Activated B cell treated with CpG ODN at 0.5 μM for 24 hours (primary cell): ENCODE measurements at places on chromosomes 6 and 20. TPM values are rescaled to one million over a fixed set of nuclear protein-coding genes. Genes with fewer than 3 reads are reported as not detected.

GRCh38 chr20:59217173-59217572 lies 53.6 kb downstream of the ZNF831 start:
- H3K4me3 ChIP-seq, result no peak overlapping the region
- DNase-seq, result no peak
- no peaks in the 10 kb centered on the region for H3K27me3 ChIP-seq
- peaks cover 21% of the 10 kb centered on the region for H3K36me3 ChIP-seq
- H3K27ac ChIP-seq, result no peak overlapping the region

- H3K27ac ChIP-seq, result no peak overlapping the region
- no peaks in the 10 kb centered on the region for H3K36me3 ChIP-seq
- peaks cover 13% of the 10 kb centered on the region for H3K27me3 ChIP-seq
- no peak for DNase-seq
- H3K4me1 ChIP-seq, result peaks cover 14% of the 10 kb centered on the region
Measured at GRCh38 chr6:2976571-2977085, 5.3 kb upstream of the SERPINB6 start.

GRCh38 chr6:219641-220198 lies 72.6 kb upstream of the DUSP22 start:
- H3K27ac ChIP-seq, result peak overlapping the region; percentile 90
- H3K36me3 ChIP-seq, result no peaks in the 10 kb centered on the region
- H3K27me3 ChIP-seq, result no peaks in the 10 kb centered on the region
- DNase-seq, result peak; percentile 49
- peaks cover 85% of the 10 kb centered on the region for H3K4me1 ChIP-seq
- peak overlapping the region; percentile 65 for H3K4me3 ChIP-seq

- H3K36me3 ChIP-seq, result no peaks in the 10 kb centered on the region
- no peaks in the 10 kb centered on the region for H3K27me3 ChIP-seq
- no peak overlapping the region for H3K4me3 ChIP-seq
- DNase-seq, result no peak
- no peak overlapping the region for H3K27ac ChIP-seq
Measured at GRCh38 chr6:156729248-156729647, 47.9 kb upstream of the ARID1B start.

GRCh38 chr6:131107151-131107550 lies 28.1 kb upstream of the AKAP7 start:
- H3K36me3 ChIP-seq, result no peaks in the 10 kb centered on the region
- no peak overlapping the region for H3K4me3 ChIP-seq
- peaks cover 27% of the 10 kb centered on the region for H3K4me1 ChIP-seq
- H3K27ac ChIP-seq, result no peak overlapping the region
- H3K27me3 ChIP-seq, result no peaks in the 10 kb centered on the region

DNA sequence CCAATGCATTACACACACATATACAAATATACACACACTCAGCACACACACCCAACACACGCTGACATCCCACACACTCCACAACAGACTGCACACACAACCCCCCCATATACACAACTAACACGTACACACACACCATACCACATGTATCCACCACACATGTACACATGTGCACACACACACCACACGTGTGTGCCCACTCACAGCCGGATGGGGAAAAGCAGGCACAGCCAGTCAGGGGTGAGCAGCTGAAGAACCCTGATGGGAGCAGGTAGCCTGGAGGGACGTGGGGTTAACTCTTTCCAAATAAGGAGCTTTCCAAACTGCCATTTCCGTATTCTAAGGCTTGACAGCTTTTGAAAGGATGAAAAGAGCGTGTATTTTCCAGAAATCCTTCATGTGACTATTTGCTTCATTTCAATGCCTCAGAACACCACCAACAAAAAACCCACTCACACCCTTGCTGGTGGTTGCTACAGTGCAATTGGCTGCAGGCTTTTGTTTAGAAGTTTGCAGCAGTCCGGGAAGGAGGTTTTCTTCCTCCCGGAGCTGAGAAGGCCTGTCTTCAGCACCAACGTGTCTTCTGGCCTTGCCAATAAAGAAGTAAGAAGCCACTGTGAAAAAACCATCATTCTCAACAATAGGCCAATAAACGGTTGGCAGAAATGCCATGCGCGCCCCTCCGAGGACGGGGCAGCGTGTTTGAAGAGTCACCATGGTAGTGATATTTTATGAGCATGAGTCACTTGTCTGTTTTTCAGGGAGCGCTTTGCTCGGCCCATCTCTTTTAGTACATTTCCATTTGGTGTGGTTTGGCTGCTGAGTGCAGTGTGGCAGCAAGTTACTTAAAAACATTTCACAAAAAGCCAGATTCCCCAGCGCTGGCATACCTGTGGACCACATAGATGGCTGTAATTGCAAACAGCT lies 131.3 kb upstream of the GMDS start:
- no peaks in the 10 kb centered on the region for H3K36me3 ChIP-seq
- H3K4me1 ChIP-seq, result peaks cover 5% of the 10 kb centered on the region
- DNase-seq, result no peak
- H3K27me3 ChIP-seq, result no peaks in the 10 kb centered on the region
- H3K4me3 ChIP-seq, result no peak overlapping the region

- H3K27me3 ChIP-seq, result no peaks in the 10 kb centered on the region
- no peak overlapping the region for H3K4me3 ChIP-seq
- H3K36me3 ChIP-seq, result no peaks in the 10 kb centered on the region
- H3K4me1 ChIP-seq, result no peaks in the 10 kb centered on the region
- DNase-seq, result no peak
Measured at GRCh38 chr6:21899708-21900107, 306.2 kb downstream of the SOX4 start.

DNA sequence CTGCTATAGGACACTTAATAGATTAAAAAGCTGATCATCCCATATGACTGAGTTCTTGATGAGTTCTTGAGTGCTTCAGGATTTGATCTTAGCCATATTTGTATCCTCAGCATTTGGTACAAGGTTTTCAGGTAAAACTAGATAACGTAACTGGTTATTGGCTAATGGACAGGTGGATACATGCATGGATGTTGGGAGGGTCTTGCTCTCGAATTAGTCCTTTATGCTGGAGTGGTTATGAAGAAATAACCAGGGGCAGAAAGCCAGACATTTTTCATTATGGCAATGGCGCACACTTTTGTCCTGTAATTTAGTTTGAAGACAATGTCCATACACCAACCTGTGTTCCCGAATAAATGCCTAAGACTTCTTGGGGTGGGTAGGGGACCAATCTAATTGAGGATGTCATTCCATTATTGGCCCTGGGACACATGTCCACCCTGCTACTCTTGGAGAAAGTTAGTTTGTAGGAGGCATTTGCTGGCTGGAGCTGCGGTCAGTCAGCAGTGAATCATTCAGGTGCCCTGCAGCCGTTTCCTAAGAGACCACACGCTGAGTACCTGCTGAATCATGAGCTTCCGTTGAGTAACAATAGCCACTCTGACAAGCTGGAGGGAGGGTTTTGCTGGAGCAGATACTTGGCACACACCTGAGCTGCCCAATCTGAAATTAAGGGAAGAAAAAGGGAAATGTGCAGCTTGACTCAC lies 194.4 kb downstream of the FOXA2 start:
- H3K4me3 ChIP-seq, result no peak overlapping the region
- H3K27ac ChIP-seq, result no peak overlapping the region
- H3K4me1 ChIP-seq, result peaks cover 5% of the 10 kb centered on the region

DNA sequence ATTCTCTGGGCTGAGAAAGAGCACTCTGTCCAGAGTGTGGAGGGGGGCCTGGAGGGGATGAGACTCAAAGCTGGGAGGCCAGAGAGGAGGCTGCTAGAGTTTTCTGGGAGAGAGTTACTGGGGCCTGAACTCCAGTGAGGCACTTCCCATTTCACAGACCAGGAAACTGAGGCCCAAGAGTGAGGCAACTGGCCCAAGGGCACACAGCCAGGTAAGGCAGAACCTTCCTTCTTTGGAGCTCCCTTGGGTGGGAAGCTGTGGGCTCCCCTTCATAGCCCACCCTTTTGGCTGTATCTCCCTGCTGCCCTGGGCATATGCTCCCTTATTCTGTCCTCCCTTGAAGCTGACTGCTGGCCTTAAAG lies 34.4 kb downstream of the ANGPT4 start:
- no peaks in the 10 kb centered on the region for H3K36me3 ChIP-seq
- H3K4me3 ChIP-seq, result no peak overlapping the region
- DNase-seq, result no peak

DNA sequence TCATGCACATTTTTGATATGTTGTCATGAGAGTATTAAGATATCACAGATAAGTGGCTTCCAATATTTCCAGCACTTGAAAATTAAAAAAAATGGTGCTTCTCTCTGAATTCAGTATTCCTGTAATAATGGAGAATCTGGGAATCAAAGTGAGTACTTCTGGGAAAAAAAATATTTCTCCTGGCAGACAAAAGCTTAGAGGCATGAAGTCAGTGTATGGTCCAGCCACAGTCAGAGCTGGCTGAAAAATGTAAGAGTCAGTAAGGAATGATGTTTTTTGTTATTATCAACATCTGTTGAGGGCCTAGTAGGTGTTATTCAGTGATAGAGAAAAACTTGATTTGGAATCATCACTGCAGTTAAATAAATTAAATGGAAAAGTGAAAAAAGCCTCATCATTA lies 3.2 kb upstream of the RFPL4B start:
- H3K27ac ChIP-seq, result no peak overlapping the region
- no peaks in the 10 kb centered on the region for H3K36me3 ChIP-seq
- H3K27me3 ChIP-seq, result peaks cover 5% of the 10 kb centered on the region

DNA sequence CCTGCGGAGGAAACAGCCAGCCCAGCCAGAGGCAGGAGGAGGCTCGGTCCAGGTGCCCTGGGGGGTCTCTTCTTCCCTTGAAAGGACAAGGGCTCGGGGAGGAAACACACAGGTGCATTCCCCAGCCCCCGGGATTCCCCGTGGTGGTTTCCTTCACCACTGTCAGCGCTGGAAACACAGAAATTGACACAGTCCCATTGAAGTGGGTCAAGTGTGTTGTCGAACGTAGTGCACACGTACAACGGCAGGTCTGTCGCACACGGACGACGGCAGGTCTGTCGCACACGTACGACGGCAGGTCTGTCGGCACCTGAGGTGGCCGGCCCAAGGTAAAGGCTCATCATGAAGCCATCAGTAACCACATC lies 80.9 kb downstream of the DLL1 start:
- no peak for DNase-seq
- no peak overlapping the region for H3K4me3 ChIP-seq
- H3K27ac ChIP-seq, result no peak overlapping the region
- no peaks in the 10 kb centered on the region for H3K36me3 ChIP-seq

DNA sequence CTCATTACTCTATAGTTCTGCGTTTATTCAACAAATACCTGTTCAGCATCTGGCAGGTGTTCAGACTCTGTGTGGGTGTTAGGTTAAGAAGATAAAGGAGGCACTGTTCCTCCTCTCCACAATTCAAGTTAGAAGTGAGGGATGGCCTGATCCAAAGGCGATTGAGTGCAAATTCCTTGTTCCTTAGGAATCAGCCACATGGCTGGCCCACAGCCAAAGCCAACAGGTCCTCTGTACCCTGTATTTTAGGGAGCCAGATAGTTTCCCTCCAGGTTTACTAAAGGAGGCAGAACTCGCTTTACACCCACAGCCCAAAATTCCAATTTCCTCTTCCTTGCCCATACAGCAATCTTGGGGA lies 5.0 kb upstream of the CD40 start:
- H3K27ac ChIP-seq, result peak overlapping the region; percentile 16
- peaks cover 4% of the 10 kb centered on the region for H3K36me3 ChIP-seq
- no peaks in the 10 kb centered on the region for H3K27me3 ChIP-seq

GRCh38 chr6:27720607-27721580 lies 191.3 kb downstream of the OR2B2 start:
- H3K4me3 ChIP-seq, result no peak overlapping the region
- no peak for DNase-seq
- peaks cover 8% of the 10 kb centered on the region for H3K4me1 ChIP-seq
- peaks cover 28% of the 10 kb centered on the region for H3K27me3 ChIP-seq

GRCh38 chr20:8447262-8448120 lies 315.4 kb downstream of the PLCB1 start:
- DNase-seq, result no peak
- H3K36me3 ChIP-seq, result no peaks in the 10 kb centered on the region
- no peak overlapping the region for H3K27ac ChIP-seq
- H3K4me3 ChIP-seq, result no peak overlapping the region
- no peaks in the 10 kb centered on the region for H3K4me1 ChIP-seq

DNA sequence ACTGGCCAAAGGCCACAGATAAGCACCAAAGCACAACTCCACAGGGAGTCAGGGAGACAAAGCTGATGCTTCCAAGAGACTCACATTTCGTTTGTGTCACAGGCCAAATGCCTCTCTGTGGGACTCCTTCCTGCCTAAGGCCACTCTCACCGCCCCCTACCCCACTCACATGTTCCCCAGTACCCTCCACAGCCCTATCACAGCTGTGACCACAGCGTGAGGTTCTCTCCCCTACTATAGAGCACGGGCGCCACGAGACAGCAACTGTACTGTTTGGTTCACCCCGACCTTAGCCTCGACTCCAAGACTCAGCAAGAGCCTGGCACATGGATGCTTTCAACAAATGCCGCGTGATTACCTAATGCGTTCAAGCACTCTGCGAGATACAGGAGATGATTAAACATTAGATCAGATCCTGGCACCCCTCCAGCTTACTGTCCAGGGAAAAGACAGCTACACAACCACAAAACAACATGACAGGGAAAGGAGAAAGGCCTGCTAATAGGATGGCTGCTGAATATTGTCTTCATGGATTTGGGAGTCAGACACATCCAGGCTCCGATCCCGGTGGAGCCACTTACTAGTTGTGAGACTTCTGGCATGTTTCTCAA lies 105.5 kb downstream of the AGPAT4 start:
- H3K27ac ChIP-seq, result no peak overlapping the region
- H3K36me3 ChIP-seq, result peaks cover 6% of the 10 kb centered on the region
- H3K27me3 ChIP-seq, result no peaks in the 10 kb centered on the region
- no peak overlapping the region for H3K4me3 ChIP-seq

DNA sequence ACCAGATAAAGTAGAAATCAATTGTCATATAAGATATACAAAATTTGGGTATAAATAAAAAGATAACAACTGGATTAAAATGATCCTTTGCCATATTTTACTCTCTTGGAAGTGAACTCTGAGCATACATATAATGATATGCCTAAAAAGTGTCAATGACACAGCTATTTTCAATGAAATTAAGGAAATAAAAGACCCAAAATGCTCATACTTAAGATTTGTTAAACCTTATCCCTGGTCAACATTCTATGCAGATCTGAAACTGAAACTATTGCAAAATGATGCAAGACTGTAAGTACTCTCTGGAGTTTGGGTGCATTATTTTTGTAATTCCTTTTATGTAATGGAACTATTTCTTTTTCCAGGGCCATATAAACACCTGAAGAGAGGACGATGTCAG lies 119.0 kb upstream of the SGK1 start:
- H3K36me3 ChIP-seq, result no peaks in the 10 kb centered on the region
- H3K4me3 ChIP-seq, result peak overlapping the region; percentile 70
- DNase-seq, result no peak
- no peaks in the 10 kb centered on the region for H3K27me3 ChIP-seq
- peak overlapping the region; percentile 79 for H3K27ac ChIP-seq

GRCh38 chr20:62736026-62736406 lies 27.4 kb downstream of the NTSR1 start:
- no peaks in the 10 kb centered on the region for H3K36me3 ChIP-seq
- DNase-seq, result no peak
- no peak overlapping the region for H3K27ac ChIP-seq
- peaks cover 3% of the 10 kb centered on the region for H3K27me3 ChIP-seq
- no peak overlapping the region for H3K4me3 ChIP-seq

Gene SLC22A7
- not detected in 2 replicates for total RNA-seq

Gene PLN
- total RNA-seq, result not detected in 2 replicates

Gene SRMS
- 0.16 TPM in 1 of 2 replicates, not detected in the other for total RNA-seq

Gene TMC2
- not detected in 2 replicates for total RNA-seq

Gene ZSCAN23
- 0.18 and 0.49 TPM in 2 replicates for total RNA-seq

Gene FHL5
- total RNA-seq, result not detected in 2 replicates

Gene CCN6
- total RNA-seq, result not detected in 2 replicates

Gene CD2AP
- total RNA-seq, result 31.1 and 34.1 TPM in 2 replicates

Gene SH3BGRL2
- not detected in 2 replicates for total RNA-seq

Gene WFDC2
- 0.71 TPM in 1 of 2 replicates, not detected in the other for total RNA-seq

Gene SCGN
- not detected in 2 replicates for total RNA-seq
